ENCODE measurements at places on chromosomes 13 and 19. TPM values are rescaled to one million over a fixed set of nuclear protein-coding genes. Genes with fewer than 3 reads are reported as not detected.

DNA sequence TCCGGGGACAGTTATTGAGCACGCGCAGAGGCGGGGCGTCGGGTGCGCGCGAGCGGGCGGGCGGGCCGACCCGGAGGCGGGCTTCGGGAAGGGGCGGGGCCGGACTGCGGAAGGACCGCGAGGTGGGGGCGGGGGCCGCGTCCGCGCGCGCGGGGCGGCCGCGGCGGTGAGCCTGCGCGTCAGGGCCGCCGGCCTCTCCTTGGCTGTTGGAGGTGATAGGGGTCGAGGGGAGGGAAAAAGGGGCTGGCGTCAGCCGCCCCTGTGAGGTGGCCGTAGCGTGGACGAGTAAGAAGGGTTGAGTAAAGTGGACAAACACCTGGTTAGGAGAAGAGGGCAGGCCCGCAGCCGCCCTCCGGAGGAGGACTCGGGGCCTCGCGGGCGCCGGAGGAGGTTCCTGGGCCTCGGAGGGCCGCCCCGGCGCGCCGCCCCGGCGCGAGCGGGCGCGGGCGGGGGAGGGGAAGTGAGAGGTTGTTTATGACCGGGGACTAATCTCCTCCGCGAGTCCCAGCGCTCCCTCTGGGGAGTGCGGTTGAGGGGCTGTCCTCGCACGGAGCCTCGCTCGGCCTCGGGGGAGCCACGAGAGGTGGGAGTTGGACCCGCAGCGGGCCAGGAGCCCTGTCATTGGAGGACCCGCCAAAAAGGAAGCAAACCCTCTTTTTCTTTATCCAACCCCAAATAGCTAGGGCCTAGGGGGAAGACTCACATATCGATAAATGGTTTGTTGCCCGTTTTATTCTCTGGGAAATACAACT is 547 bp upstream of the INTS6 start:
- peak; percentile 80 for DNase-seq

ERICH4 gene
- total RNA-seq, result not detected

CEACAM7 gene
- not detected for total RNA-seq

GRCh38 chr19:32691291-32691951 is at the start of gene NUDT19:
TSS of gene NUDT19 (plus strand) at chr19:32691821. CDS start at chr19:32691961, 140 bp downstream.
- peak; percentile 82 for DNase-seq

DNA sequence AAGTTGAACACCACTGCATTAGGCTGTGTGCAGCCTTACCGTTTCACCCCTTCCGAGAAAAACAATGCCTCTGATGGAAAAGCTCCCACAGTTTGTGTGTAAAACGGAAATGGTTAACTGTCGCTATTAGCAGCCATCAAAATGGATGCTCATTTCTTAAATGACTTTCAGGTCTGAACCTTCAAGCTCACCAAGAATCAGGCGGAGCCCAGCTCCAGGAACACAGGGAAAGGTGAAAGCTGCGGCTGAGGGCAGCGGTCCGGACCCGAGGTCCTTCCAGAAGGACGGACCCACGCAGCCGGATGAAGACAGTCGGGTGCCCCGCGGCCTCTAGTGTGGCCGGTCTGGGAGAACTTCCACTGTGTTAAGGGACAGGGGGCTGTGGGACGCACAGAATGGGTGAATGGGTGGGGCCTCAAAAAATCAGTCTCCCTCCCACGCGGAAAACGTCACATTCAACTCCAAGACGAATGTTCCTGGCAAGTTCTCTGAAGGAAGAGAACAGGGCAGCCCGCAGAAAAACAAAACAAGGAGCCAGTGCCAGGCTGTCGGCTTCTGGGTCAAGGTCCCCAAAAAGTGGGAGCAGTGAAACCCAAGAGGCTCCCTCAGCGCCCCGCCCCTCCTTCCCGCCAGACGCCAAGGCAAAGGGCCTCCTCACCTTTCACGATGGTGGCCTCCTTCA is 4.9 kb downstream of the IRS2 start:
- no peak for DNase-seq

GRCh38 chr13:44393391-44393790 is 19.8 kb downstream of the SERP2 start:
- no peak for DNase-seq

PEAK3 gene
- total RNA-seq, result 9.5 TPM

SOX1 gene
- not detected for total RNA-seq

DNA sequence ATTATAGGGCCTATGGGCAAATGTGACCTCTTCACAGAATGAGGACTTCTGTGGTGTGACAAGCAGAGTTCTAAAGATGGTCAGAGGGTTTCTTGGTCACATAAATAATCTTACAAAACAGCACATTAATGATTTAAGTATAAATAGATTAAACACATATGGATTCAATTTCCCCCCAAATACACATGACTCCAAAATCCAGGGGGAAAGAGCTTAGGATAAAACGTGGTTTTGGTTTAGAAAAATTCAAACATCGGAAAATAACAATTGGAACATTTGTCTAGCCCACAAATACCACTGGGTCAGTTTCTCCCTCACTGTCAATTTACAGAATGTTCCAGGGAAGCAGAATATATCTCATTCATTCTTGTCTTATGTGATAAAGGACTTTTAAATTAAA is 283.1 kb downstream of the COG6 start:
- no peak for DNase-seq

PEG3 gene
- total RNA-seq, result not detected

DNA sequence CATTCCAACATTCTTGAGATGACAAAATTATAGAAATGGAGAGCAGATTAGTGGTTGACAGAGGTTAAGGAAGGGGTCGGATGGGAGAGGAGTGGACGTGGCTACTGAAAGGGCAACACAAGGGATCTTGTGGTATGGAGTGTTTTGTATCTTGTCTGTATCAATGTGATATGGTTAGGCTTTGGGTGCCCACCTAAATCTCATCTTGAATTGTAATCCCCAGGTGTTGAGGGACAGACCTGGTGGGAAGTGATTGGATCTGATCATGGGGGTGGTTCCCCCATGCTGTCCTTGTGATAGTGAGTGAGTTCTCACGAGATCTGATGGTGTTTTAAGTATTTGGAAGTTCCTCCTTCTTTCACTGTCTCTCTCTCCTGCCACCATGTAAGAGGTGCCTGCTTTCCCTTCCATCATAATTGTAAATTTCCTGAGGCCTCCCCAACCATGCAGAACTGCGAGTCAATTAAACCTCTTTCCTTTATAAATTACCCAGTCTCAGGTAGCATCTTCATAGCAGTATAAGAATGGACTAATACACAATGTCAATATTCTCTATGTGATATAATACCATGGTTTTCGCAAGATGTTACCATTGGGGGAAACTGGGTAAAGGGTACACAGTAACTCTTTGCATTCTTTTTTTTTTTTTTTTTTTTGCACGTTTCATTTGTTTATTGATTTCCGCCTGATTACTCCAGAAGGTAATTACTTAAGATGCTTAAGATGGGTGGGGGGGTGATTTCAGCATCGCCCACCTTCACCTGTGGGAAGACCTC is 4.9 kb upstream of the IFNL4 start:
- no peak for DNase-seq

GRCh38 chr13:108225440-108225839 is 7.2 kb downstream of the ABHD13 start:
- peak; percentile 50 for DNase-seq

FAAP24 gene
- 2.3 TPM for total RNA-seq

STAP2 gene
- 2.0 TPM for total RNA-seq

GRCh38 chr19:41682437-41682836 is 5.6 kb downstream of the CEACAM7 start:
- no peak for DNase-seq

- DNase-seq, result no peak
These were observed 163.0 kb upstream of the TSC22D1 start for GRCh38 chr13:44739120-44739519.
